ENCODE measurements at places on chromosomes 4 and X.

DNA sequence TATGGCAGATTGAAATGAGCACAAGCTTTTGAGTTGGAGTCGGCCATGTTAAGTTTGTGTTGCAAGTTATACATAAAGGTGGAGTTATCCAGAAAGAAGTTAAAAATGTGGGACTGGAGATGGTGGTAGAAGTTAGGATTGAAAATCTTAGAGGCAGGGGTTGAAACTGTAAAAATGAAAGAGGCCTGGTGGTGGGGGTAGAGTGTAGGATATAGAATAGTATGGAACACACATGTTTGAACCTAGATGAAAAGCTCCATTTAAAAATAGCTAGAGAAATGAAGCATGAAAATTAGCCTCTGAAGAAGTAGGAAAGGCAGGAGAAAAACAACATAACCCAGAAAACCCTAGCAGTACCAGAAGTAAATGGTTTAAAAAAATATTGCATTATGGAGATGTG is 131.8 kb upstream of the ENPEP start:
- no peak for DNase-seq

GRCh38 chr4:37892641-37893040 is 1.8 kb downstream of the TBC1D1 start:
- no peak for DNase-seq

DNA sequence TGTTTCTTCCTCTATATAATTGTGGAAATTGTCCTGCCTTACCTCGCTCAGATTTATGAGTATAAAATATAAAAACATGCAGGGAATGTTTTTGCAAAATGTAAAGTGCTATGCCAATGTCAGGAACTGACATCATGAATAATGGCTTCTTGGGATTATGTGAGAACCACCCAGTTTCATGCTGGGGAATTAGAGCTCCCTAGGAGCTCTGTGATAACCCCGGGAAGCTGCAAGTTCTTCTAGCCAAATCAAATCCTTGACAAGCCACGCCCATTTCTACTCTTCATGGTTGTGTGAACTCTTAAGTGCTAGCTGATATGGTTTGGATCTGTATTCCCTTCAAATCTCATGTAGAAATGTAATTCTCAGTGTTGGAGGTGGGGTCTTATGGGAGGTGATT is 85.9 kb upstream of the PAK3 start:
- DNase-seq = no peak

- peak; percentile 32 for DNase-seq
Observed at GRCh38 chr4:22607382-22607781, 85.4 kb upstream of the GBA3 start.

- peak; percentile 55 for DNase-seq
Observed at GRCh38 chr4:111630705-111631104, 514.5 kb upstream of the FAM241A start.

- DNase-seq = no peak
Observed at GRCh38 chrX:154990496-154990895, 32.0 kb downstream of the F8 start.

- no peak for DNase-seq
Observed at GRCh38 chr4:109553130-109553529, 6.9 kb upstream of the MCUB start.

- no peak for DNase-seq
Observed at GRCh38 chrX:17020356-17020755, 73.9 kb downstream of the REPS2 start.

- DNase-seq = no peak
Observed at GRCh38 chrX:55738969-55739368, 21.4 kb downstream of the RRAGB start.

- DNase-seq = peak; percentile 70
Observed at GRCh38 chr4:15682242-15683142, 865 bp downstream of the FAM200B start.

GRCh38 chrX:15483891-15484290 is 9.2 kb downstream of the PIR start:
- DNase-seq = no peak

- DNase-seq = no peak
Observed at GRCh38 chrX:151765026-151765425, 30.5 kb downstream of the CNGA2 start.

GRCh38 chrX:39773923-39774773 is 323.6 kb downstream of the BCOR start:
- peak; percentile 67 for DNase-seq

DNA sequence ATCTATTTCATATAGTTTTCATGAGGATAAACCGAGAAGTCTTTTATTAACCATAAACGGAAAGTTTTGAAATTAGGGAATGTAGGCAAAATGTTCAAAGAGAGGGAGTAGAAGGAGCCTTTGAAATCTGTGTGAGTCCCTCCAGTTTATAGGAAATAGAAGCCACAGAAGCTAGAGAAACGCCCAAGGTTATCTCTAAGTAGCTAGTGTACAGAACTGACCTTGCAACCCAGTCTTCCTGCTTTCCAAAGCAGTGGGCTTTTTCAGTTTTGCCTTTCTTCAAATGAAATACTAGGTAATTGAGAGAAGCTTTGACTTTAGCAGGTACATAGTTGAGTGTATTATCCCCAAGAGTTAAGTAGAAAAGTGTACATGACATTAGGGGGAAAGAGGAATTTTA is 39.4 kb downstream of the STIM2 start:
- DNase-seq = no peak

DNA sequence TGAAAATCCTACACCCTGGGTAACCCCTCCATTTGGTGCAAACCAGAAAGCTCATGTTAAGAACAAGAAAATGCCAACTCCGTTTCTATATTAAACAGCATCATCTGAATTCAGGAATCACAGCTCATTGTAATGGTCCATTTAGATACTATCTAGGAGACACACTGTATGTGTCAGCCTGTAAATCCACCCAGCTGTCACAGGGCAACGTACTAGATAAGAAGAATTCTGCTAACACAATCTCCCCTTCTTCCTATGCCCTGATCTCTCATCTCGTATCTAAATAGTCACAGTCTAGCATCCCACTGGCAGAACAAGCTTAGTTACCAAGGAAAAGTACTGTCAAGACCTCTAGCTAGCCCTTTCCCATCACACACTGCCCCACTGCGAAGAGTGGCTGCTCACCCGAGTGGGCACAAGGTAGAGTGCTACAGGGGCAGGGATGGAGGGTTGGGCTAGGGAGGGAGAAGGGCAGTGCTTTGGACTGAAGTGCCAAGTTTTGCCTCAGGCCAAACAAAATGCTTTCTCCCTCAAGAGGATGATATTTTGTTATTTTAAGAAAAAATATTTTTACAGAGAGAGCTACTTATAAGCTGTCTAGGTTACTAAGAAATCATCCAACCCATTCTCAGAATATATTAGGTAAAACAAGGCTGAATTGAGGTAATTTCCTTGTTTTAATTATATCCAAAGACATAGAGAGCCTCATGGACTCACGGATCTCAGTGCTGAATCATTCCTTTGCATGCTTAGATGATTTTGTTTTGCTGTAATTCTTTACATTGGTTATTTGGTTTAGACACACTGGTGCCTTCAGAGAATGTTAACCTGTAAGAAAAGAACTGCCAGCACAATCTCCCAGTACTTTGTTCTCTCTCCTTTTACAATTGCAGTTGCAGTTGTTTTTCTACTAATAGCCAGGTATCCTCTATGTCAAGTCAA is 196.6 kb downstream of the PRDM5 start:
- no peak for DNase-seq

GRCh38 chr4:40196724-40197281 is at the start of gene RHOH:
RHOH (plus strand) TSS chr4:40197031; CDS start chr4:40243387, 46,356 bp downstream.
- no peak for DNase-seq

GRCh38 chr4:81592701-81593100 is 121.0 kb upstream of the RASGEF1B start:
- DNase-seq = no peak

DNA sequence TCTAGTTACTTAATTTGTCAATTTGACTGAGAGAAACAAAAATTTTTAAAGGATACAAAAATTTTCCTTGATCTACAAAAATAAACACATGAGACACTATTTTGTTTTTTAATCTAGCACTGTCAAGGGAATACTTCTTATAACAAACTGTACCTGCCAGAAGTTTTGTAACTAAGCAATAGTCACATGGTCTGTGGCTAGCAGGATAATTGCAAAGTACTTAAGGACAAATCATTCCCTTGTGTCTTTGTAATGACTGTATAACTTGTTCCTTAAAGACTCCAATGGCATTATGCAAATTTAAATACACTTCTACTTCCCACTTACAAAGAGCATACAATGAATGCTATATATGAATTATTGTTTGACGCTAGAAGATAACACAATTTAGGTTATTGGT is 25.1 kb upstream of the ANK2 start:
- no peak for DNase-seq

- peak; percentile 33 for DNase-seq
Observed at GRCh38 chr4:85058551-85058950, 92.1 kb upstream of the WDFY3 start.

DNA sequence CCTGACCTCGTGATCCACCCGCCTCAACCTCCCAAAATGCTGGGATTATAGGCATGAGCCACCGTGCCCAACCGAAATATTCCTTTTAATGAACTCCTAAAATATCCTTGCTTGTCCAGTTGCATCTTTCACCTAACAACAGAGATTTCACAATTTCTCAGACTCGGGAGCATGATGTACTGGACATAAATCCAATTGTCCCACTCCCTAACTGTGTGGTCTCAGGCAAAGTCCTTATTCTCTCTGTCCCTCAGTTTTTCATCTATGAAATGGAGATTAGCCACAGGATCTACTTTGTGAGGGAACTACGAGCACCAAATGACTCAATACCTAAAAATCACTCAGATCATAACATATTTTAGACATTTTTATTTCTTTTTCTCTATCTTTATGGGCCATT is 9.3 kb downstream of the RAB40A start:
- DNase-seq = peak; percentile 71

DNA sequence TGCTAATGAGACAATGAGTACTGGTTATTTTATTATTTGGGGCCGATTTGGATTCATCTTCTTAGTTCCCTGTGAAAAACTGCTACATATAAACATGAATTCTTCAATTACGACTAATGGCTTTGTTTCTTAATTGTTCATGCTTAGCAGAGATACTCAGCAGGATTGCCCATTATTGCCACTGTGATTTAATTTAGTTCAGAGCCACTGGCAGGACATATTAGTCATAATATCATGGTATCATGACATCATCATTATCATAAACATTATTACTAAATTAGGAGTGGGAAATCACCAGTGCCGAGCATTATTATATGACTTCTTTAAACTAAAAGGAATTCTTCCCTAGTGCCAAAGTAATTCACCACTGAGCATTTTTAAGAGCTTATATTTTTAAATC is 201.4 kb downstream of the SPOCK3 start:
- DNase-seq = peak; percentile 14

- DNase-seq = no peak
Observed at GRCh38 chr4:99855678-99856077, 38.5 kb downstream of the LAMTOR3 start.

DNA sequence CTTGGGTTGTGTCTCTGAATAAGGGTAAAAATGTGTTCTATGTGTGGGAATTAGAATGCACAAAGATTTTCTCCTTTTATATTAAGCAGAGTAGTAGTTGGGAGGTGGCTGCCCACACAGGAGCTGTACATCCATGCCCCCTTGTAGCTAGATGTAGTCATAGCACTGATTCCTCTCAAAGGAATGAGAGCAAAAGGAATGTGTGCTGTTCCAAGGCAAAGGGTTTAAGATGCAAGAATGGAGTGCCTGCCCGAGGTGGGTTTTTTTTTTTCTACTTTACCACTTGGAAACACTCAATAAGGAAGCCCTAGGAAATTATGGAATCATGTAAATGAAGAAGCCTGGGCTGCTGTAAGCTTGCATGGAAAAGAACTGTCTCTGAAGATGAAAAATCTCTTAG is 2183.2 kb upstream of the AGA start:
- no peak for DNase-seq

DNA sequence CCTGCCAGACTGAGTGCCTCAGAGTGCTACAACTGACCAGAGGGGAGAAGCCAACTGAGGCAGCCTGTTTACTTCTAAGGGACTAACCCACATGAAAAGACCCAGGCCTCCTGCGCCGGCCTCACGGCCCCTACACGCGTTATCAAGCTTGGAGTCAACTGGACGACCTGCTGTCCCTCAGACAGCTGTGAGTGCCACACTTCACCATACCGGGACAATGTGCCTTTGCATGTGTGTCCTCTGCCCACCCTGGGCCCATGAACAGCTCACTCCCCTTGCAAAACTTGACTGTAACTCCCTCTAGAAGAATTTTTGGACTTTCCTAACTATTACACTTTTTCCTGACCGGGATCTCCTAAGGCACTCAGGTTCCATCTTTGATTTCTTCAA is 1.8 kb downstream of the NOP14 start:
- no peak for DNase-seq

All from amniotic epithelial cell (primary cell).